Central memory CD4-positive, alpha-beta T cell (primary cell): ENCODE measurements at places on chromosomes 12 and 14.

GRCh38 chr12:69070319-69071090, 137.5 kb upstream of the CPM start:
- DNase-seq, result peak; percentile 24

GRCh38 chr14:68649476-68650189, 143.2 kb downstream of the ZFP36L1 start:
- no peak for DNase-seq

DNA sequence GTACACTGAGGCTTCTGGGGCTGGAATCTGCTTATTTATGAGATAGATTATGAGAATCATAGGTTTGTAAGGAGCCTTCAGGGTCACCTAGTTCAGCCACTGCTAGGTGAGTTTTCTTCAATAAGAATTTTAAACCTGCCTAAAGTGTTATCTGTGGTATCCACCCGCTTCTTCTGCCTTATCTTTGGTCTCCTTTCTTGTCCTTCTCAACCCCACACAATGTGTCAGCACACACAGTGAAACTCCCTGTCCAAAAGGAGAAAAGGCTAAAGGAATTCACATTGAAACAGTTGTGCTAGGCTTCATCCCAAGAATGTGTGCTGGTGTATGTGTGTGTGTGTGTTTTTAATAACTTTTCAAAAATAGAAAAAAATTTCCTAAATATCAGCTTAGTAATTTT, 259.3 kb upstream of the BTG1 start:
- DNase-seq, result no peak

DNA sequence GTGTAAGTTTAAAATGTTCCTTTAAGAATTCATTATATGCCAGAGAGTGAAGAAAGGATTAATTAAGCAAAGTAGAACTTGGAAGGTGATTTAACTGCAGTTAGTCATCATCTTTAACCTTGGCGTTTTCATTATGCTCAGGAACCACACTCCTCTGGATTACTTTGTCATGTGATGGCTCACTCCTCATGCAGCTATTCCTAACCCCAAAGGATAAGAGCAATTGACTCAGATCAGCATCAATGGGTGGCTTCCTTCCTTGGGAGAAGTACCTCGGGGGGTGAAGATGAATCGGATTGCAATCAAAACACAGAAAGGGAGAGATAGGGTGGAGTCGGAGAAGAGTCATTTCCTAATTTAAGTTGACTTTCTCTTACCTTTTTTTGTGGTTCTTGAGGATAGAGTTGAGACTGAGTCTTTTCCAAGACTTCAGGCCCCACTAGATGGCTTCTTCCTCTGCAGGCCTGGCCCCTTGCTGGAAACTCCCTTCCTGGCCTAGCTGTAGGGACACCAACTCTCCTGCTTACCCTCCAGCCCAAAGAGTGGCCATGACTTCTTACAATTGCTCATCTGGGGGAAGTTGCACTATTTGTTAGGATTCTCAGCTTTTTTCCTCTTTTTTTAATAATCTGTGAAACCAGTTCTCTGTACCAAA, 238.6 kb upstream of the DDHD1 start:
- no peak for DNase-seq

DNA sequence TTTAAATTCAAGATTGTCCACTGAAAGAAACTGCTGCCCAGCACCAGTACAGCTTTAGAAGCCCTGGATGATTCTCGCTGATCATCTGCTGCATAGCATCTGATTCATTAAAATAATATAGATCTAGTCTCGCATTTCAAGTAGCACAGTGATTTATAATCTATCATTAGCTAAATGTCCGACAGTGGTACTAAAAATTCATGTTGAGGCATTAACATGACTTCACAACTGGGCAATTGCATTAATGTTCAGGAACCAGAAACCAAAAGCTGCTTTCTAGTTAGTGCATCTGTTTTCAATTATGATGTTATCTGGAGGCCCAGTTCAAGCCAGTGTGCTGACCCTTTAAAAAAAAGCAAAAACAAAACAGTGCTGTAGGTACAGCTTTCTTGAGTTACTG, 1987.2 kb upstream of the SEL1L start:
- DNase-seq, result no peak

- DNase-seq, result no peak
Observed at GRCh38 chr12:33596814-33597213, 157.2 kb upstream of the SYT10 start.

DNA sequence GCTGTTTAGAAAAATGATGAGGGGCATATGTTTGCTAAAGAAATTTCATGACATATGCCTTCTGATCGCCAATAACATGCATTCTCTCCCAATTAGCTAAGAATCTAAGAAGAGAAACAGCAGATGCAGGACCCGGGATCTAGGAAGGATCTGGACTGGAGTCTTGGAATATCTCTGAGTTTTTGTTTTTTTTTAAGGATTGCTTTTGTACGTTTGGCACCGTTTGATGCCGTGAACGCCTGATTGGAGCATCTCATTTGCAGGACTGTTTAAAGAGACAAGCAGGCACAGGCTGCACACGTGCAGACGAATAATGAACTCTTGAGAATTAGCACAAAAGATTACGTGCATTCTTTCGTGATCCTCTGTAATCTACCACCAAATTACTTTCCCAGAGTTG, 13.6 kb downstream of the EML1 start:
- no peak for DNase-seq

- DNase-seq, result no peak
Observed at GRCh38 chr12:75666126-75666938, 154.9 kb upstream of the KRR1 start.

DNA sequence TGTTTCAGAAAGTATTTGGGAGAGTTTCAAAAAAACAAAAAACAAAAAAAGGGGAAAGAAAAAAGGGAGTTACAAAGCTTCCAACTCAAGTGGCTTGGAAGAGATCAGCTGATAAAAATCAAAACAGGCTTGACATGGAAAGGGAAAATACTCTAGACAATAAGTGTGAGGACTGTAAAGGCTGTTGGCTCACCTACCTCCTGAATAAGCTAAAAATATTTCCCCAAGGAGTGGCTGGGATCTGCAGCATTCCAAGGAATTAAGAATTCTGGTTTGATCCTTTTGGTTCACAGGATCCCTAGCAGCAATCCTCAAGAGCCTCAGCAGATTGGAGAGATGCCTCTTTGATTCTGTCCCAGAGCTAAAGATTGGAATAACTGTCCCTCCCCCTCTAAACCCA, 11.2 kb upstream of the AJUBA start:
- DNase-seq, result no peak

DNA sequence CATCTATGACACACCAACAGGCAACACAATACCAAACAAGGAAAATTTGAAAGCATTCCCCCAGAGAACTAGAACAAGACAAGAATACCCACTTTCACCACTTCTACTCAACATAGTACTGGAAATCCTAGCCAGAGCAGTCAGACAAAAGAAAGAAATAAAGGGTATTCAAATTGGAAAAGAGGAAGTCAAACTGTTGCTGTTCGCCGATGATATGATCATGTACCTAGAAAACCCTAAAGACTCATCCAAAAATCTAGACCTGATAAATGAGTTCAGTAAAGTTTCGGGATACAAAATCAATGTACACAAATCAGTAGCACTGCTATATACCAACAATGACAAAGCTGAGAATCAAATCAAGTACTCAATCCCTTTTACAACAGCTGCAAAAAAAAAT, 8.1 kb upstream of the ATL1 start:
- no peak for DNase-seq

- DNase-seq, result no peak
Observed at GRCh38 chr14:47744155-47744554, 68.8 kb upstream of the MDGA2 start.

DNA sequence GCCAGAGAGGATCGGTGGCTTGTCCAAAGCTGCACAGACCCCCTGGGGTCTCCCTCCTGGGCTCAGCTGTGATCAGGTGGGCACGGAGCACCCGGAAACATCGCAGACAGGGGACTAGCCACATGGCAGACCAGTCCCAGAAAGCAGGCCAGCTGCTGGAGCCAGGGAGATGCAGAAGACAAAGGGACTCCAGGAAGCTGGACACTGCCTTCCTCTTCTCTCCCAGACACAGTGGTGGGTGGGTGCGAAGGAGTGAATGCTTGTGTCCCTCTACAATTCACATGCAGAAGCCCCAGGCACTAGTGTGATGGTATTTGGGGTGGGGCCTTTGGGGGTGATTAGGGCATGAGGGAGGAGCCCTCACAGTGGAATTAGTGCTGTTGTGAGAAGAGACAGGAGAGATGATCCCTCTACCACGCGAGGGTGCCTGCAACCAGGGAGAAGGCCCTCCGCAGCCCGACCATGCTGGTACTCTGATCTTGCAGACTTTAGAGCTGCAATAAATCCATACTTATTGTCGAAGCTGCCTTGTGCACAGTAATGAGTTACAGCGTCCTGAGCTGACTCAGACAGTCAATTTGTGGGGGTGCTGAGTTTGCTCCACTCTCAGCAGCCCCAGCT, 95.2 kb downstream of the CALM1 start:
- DNase-seq, result no peak

DNA sequence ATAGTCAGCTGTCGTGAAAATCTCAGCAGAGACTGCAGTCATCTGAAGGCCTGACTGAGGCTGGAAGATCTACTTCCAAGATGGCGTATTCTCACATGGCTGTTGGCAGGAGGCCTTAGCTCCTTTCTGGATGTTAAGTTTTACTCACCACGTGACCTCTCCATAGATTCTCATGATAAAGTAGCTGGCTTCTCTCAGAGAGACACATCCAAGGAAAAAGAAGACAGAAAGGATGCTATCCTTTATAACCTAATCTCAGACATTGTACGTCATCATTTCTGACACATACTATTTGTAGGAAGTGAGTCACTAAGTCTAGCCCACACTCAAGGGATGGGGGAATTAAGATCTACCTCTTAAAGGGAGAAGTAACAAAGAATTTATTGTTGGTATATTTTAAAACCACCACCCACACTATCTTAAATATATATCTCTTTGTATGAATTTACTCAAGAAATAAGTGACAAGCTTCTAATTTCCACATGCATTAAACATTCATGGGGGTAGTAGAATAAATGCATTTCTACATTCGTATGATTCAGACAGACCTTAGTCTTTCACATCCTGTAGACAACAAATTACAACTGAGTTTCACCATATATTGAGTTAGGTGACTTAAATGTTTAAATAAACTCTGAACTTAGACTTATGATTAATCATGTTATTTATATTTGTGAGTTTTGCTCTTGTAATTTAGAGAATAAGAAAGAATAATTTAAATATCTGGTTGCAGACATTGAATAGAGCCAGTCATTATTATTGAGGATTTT, 411.0 kb downstream of the LRIG3 start:
- no peak for DNase-seq

- no peak for DNase-seq
Observed at GRCh38 chr12:28857369-28857768, 291.7 kb upstream of the FAR2 start.

DNA sequence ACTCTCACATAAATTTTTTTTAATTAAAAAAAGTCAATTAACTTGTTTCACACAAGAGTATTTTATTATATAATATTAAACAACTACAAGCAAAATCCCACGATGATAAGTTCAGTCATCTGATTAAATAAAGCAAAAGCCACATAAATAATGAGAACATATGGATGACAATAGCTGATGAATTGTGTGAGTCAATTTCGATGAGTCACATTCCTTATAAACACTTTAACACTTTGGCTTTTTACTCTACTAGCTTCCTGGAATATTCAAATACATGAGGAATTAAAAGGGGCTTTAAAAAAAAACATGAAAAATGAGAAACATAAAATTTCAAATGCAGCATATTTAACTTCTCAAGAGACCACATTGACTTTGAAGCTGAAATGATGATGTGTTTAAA, 95.3 kb downstream of the BCAT1 start:
- no peak for DNase-seq

- DNase-seq, result no peak
Observed at GRCh38 chr12:105464406-105464805, 133.9 kb downstream of the C12orf75 start.

DNA sequence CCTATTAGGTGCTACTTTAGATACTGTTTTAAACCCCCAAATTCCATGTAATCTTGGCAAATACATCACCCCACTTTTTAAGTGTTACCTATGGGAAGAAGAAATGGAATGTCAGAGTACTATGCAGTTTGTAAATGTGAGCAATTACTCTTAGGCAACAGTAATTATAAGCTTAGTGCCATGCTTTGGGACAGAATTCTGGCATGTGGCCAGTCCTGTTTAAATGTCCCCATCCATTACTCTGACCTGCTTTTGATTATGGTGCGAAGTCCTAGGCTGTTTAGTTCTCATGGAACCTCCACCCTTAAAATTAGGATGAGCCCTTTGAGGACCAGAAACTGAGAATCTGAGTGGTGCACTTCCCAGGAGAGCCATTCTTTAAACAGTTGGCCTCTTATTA, 321.4 kb upstream of the RGS6 start:
- DNase-seq, result no peak
